Fibroblast of pulmonary artery (primary cell): ENCODE measurements at places on chromosomes 4 and X.
A peak's percentile ranks its signal among the peaks of the same experiment; 100 is the strongest.

DNA sequence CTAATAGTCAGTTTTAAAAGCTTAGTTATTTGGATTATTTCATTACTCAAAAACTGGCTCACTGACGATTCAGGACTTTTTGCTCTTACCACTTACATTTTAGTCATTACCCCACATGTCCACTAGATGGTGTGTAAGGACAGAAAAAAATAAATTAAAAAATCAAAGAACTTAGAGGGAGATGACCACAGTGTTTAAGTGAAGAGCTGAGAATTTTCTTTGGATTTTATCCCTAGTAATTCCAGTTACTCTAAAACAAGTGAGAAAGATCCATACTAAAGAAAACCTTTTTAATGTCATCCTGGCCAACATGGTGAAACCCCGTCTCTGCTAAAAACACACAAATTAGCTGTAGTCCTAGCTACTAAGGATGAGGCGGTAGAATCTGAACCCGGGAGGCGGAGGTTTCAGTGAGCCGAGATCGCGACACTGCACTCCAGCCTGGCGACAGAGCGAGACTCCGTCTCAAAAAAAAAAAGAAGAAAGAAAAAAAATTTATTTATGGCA, 26.4 kb upstream of the TMPRSS11B start:
- peak; percentile 79 for DNase-seq

DNA sequence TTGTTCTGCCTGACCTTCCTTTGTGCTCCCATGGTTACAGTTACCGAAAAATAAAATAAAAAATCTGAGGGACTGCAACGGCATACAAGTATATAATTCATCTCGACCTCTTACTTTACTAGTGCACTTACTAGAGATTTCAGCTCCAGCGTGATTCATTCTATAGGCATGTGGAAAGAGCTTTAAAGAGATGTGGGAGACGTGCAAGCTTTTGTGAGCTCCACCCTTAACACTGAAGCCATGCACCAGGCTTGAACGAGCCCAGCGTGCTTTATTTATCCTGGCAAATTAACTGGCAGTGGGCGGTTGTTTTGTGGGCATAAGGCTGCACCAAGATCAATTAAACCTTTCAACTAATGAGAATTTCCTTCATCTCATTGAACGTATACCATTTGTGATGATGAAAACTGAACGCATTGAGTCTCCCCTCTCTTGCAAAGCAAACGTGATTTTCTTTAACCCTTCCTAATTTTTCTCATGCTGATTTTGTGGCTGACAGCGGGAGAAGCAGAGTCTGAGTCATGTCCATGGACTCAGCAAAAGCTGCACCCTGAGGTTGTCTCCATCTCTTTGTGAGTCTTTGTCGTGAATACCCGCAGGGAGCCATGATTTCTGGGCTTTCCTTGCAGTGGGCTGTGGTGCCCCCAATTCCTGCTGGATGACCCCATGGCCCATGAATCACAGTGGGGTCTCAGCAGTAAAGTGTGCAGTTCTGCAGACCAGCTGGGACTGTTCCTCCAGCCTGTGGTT, 60.1 kb downstream of the MXRA5 start:
- peak; percentile 72 for DNase-seq

- no peak for DNase-seq
Observed at GRCh38 chrX:120358737-120359456, 3.0 kb upstream of the ATP1B4 start.

DNA sequence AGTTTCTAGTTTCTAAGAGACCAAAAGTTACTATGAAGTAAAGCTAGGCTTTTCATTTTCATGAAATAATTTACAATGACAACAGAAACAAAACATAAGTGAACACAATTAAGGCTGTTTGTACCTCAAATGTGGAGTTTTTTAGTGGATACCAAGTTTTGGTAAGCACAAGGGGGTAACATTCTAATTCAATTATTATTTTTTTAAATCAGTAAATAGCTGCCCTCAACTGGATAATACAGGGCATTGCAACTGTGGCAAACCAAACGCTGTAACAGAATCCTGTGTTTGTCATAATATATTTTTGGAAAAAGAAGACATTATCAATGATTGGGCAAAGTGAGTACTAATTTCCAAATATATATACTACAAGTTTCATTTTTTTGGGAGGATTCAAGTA, 150.3 kb downstream of the FBXW7 start:
- peak; percentile 37 for DNase-seq

GRCh38 chrX:37684973-37685372, 618 bp upstream of the XK start:
- DNase-seq = no peak

DNA sequence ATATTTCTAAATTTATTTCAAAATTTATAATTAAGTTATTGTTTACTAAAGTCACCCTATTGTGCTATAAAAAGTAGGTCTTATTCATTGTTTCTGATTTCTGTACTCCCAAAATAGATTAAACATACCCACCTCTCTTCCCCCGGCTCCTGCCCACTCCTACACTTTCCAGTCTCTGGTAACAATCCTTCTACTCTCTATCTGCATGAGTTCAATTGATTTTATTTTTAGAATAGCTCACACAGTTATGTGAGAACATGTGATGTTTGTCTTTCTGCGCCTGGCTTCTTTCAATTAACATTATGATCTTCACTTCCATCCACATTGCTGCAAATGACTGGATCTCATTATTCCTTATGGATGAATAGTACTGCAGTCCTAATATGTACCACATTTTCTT, 269.3 kb downstream of the ACTRT1 start:
- DNase-seq = no peak

DNA sequence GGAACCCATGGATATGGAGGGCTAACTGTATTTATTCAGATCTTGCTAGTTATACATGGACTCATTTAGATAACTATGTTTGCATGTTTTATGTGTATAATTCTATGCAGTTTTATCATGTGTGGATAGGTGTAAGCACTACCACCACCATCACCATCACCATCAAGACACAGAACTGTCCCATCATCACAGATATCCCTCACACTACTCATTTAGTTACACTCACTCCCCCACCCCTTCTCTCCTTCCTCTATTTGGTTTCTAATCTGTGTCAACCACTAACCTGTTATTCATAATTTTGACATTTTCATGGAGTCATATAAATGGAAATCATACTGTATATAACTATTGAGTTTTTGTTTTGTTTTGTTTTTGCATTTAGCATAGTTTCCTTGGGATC, 43.7 kb downstream of the STAG2 start:
- no peak for DNase-seq

DNA sequence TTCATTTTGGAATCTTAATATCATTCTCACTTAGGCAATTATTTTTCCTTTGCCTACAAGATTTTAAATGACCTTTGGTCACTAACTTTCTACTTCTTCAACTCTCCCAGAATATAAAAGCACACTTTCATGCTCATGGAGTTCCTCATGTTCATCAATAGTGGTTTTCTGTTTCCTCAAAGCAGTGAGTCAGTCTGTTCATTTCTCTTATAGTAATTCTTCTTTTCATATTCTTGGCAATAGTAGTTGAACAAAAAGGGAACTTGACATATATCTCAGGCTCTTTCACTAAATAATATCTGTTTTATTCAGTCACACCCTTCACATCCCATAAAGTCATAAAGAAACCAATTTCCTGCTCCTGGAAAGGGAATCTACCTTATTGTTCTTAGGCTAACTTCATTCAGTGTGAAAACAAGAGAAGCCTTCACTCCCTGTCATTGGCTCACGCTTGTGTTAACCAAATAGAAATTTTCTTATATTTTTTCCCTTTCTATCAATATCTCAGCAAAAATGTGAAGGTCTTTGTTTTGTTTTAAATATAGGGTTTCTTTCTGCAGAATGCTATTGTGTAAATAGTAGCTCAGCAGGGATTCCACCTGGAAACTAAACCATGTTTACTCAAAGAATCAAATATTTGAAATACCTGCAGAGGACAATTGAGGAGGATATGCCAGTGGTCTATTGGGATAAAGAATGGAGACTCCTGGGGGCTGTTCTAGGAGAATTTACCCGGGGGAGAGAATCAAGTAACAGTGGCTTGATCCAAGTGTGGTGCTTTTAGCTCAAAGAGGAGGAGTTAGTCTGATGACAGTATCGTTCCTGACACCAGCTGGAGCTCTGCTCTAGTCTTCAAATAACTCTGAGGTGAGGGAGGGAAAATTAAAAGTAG, 13.4 kb upstream of the TNIP3 start:
- DNase-seq = no peak

DNA sequence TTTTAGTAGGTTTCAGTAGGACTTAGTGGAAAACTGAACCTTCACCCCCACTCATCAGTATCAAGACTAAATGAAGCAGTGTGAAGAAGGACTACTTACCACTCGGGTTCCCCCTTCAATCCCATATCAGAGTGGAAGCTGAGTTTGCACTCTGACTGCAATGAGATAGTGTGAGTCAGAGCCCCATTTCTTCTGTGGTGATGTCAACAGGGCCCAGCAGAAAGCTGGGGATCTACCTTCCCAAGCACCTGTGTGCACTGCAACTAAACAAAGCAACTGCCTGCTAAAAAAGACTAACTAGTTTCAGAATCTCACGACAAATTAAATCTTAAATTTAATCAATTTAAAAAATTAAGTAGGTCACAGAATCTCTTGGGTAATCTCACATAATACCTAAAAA, 1837.0 kb upstream of the PCDH7 start:
- no peak for DNase-seq

GRCh38 chr4:108450236-108450898, 170.0 kb upstream of the RPL34 start:
- no peak for DNase-seq

DNA sequence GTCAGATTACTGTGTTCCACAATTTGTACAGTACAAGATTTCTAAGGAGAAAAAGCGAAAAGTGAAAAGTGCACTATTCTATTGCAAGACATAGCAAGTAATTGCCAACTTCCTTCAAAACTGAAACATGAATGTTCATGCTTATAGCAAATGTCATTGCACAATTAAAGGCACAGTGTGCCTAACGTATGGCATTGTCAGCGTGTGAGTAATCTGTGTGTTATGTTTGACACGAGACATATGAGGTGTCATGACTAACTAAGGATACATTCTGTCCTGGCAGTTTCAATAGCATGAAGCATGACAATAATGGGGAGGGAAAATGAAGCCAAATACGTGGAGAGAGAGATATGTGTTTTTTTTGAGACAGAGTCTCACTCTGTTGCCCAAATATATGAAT, 33.6 kb upstream of the TBC1D9 start:
- peak; percentile 57 for DNase-seq
